ENCODE measurements at places on chromosomes 5 and 9. TPM values are rescaled to one million over a fixed set of nuclear protein-coding genes. Genes with fewer than 3 reads are reported as not detected.

The HTR4 gene
- 0.93 TPM for polyA plus RNA-seq

- DNase-seq: no peak
These were observed 143.7 kb upstream of the TNC start for GRCh38 chr9:115261656-115262081.

GRCh38 chr5:4479426-4479825 lies 660.7 kb upstream of the ADAMTS16 start:
- DNase-seq: no peak

DNA sequence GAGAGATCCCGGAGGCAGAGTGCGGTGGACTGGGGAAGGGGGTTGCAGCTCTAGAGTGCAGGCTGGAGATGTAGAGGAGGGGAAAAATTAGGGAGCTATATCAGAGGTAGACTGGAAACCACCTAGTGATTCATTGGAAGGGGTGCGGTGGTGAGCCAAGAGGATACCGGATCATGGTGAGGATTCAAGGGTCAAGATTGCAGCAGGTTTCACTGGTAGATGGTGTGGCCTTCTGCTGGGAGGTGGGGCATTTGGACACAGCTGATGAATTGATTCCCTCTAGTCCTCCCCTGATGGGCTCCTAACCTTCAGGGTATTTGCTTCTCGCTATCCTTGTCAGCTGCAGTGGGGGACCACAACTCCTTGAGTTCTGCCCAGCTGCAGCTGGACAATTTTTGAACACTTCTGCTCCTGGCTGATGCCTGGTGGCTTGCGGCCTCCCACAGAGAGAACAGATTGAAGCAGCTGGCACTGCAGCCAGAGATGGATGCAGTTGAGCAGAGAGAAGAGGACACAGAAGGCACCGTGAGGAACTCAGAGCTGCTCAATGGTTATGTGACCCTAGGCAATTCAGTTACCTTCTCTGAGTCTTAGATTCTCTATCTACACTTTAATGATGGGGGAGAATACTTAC lies 134.4 kb upstream of the ABCA1 start:
- no peak for DNase-seq

GRCh38 chr5:180212363-180213255 lies 3.6 kb upstream of the RASGEF1C start:
- DNase-seq: no peak

The JMY gene
- polyA plus RNA-seq: 23.6 TPM

The GOLGA2 gene
- 97.2 TPM for polyA plus RNA-seq

The RASEF gene
- polyA plus RNA-seq: 6.6 TPM

GRCh38 chr9:116572095-116572748 lies 114.9 kb upstream of the TRIM32 start:
- peak; percentile 78 for DNase-seq

- DNase-seq: no peak
These were observed 19.3 kb downstream of the RASEF start for GRCh38 chr9:83043597-83043996.

The CER1 gene
- 0.65 TPM for polyA plus RNA-seq

The SLC4A9 gene
- polyA plus RNA-seq: 0.09 TPM

- no peak for DNase-seq
These were observed 42.3 kb downstream of the PAM start for GRCh38 chr5:102797322-102797884.

GRCh38 chr9:135665795-135666189 lies 2.7 kb downstream of the LCN9 start:
- DNase-seq: no peak

The DMRT3 gene
- polyA plus RNA-seq: not detected

GRCh38 chr9:135797507-135798262 lies 95.7 kb downstream of the KCNT1 start:
- DNase-seq: no peak

DNA sequence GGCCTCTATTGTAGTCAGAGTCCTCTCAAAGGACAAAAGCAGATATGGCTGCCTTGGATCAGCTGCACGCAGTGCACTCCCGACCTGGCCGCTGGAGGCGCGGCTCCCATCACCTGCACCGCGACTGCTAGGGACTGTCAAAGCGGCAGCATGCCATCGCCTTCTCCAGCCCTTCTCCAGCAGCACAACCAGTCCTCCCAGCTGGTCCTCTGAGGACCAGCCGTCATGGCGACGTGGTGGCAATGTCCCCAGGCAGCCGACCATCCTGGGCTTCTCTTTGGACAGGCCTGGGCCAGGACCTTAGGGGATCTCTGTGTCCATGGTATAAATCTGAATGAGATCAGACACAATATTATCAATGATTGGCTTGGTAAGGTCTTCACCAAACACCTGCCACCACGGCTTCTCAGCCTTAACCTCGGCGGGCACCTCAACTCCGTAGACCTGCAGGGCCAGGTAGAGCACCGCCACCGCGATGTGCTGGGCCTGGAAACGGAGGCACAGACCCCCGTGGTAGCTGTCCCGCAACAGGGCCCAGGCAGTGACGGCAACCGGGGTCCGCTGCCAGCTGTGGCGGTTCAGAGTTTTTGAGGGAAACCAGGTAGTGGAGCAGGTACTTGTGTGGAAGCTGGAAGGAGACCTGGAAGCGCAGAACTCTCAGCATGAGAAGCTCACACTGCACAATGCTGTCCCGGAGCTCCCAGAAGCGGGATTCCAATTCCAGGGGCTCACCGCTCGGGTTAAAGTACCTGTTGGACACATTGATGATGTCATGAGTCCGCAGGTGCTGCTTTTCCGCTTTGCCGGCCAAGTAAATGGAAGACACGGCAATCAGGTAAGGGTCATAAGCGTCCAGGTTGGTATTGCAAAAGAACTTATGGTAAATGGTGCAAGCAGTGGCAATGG lies 8.5 kb downstream of the DUSP1 start:
- no peak for DNase-seq

- DNase-seq: no peak
These were observed 310.8 kb downstream of the PDE4D start for GRCh38 chr5:59582746-59583145.

- no peak for DNase-seq
These were observed 58.8 kb downstream of the CAAP1 start for GRCh38 chr9:26833792-26834191.

- no peak for DNase-seq
These were observed 49.8 kb downstream of the ALDH1A1 start for GRCh38 chr9:72903103-72903502.

DNA sequence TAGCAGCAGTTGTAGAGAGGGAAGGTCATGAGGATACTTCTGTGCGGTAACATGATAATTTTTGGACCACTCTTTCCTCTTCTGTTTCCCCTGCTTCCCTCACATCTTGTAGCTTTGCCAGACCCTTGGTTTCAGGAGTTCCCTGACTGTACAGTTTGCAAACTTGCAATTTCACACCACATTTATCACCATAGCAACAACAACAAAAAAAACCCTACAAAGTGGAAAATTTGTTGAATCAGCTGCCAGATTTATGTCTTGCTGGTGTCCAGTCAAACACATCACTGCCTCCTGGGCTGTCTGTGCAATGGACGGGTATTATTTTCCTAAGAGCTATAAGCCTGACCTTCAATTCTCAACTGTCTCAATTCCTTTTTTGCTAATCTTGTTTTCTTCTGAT lies 751.6 kb downstream of the TLR4 start:
- no peak for DNase-seq

Data from left lung (tissue), 14 donors.